HFF-Myc (cell line): ENCODE measurements at places on chromosomes 5 and 9.
A peak's percentile ranks its signal among the peaks of the same experiment; 100 is the strongest.

- no peak for DNase-seq
Measured at GRCh38 chr5:102531506-102531905, 32.7 kb upstream of the SLCO6A1 start.

- no peak for DNase-seq
Measured at GRCh38 chr9:74478606-74479005, 18.5 kb upstream of the RORB start.

DNA sequence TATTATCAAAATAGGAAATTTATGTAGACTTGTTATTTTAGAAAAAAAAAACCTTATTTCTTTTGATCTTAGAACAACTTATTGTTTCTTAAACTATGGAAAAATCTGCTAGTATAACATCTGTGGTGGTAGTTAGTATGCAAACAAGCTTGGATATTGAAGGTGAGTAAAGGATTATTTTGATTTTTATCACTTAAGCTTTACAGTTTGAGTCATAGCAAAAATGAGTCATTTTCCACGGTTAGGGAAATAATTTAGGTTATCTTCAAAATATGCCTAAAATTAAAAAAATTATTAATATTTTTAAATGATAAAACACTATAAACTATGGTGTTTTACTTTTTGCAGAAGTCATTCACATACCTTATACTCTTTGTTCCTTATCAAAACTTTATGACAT lies 107.2 kb upstream of the DHFR start:
- no peak for DNase-seq

DNA sequence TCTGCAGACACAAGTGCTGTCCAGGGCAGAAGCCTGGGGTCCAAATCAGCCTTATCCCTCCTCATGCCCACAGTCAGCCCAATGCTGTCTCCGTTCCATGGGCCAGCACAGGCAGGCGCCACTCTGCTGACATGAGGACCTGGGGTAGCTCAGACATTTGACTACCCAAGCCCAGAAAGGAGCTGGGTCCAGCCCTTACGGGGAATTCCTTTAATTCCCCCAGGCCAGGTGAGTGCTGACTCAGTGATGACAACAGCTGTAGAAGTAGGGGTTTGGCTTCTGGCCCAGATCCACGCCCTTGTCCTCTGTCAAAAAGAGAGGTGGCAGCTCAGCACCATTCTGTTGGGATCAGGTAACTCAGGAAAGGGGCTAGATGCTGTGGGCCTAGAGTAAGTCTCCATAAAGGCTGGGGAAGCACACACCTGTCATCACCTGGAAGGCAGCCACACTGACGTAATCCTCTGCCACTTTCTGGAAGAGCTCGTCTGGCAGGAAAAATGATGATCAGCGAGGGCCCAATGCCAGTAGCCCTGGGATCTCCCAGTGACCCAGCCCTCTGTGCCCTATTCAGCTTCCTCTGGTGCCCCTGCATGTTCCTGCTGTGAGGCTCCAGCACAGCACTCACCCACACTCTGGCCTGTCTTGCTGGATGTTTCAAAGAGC lies 1.9 kb downstream of the RAB24 start:
- DNase-seq = no peak

- no peak for DNase-seq
Measured at GRCh38 chr5:1246711-1247431, 21.7 kb downstream of the SLC6A18 start.

- DNase-seq = no peak
Measured at GRCh38 chr5:179051784-179052183, 8.4 kb upstream of the ZNF354C start.

GRCh38 chr9:72728031-72728770 lies 206.8 kb downstream of the TMC1 start:
- no peak for DNase-seq

DNA sequence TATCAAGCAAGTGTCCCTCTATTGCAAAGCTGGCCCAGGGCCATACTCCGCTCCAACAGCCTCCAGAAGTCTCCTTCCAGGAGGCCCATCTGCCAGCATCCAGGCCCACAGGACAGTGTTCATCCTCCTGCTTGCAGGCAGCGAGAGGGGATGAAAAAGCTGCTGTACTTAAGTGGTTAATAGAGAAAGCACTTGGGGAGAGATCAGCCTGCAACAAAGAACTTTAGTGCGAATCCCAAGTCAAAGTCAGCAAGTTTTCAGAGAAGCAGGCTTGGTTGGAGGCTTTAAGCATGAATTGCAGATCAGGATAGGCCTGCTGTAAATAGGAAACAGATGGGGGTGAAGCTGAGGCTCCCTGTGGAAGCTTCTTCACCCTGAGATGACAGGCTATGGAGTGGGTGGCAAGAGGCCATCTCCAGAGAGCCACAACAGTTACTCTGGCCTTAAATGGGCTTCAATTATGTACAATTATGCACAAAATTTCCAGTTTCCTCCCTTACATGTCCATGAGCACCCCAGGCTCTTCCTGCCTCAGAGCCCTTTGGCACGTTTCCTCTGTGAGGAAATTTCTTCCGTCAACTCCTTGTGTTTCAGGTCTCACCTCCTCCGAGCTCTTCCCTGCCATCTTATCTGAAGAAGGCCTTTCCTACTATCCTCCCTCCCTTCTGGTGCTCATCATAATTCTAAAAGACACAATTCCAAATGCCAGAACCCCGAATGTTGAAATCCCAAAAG lies 98.0 kb upstream of the NR3C1 start:
- no peak for DNase-seq

DNA sequence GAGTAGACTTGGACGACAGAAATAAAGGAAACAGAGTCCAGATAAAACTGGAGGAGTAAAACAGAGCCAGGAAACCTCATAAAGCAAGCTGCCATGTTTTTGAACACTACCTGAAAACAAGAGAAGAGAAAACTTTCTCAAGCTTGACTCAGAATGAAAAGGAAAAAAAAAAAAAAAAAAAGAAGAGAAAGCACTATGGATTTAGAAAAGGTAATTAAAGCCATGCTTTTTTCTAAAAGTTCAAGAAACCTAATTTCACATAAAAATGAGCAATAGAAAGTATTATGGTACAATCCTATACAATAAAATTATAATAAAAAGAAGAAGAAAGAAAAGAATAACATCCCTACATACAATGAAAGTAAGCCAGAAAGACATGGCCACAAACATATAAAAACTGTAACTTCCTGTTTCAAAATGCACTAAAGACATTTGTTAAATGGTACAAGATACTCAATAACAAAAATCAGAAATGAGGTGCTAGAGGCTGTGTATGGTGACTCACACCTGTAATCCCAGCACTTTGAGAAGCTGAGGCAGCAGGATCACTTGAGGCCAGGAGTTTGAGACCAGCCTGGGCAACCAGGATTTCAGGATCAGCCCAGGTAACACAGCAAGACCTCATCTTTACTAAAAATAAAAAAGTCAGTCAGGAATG lies 129.5 kb downstream of the SIL1 start:
- DNase-seq = no peak

DNA sequence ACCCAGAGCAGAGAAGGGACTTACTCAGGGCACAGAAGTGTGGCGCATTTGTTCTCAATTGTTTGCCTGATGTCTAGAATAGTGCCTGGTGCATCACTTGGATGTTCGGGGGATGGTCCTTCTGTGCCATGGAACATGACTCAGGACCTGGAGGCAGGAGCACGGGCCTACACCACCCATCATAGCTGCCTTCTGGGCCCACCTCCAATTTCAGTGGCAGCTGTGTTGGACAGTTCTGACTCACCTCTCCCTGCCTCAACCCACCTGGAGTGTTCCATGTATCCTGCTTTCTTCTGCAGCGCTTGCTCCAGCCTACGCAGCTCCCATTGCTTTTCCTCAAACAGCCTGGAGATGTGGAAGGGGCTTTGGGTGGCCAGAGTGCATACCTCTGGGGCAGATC lies 12.5 kb upstream of the CXCL14 start:
- no peak for DNase-seq

- peak; percentile 90 for DNase-seq
Measured at GRCh38 chr9:33161011-33161588, 6.0 kb downstream of the B4GALT1 start.

GRCh38 chr5:117623042-117623805 lies 1048.6 kb upstream of the SEMA6A start:
- no peak for DNase-seq

DNA sequence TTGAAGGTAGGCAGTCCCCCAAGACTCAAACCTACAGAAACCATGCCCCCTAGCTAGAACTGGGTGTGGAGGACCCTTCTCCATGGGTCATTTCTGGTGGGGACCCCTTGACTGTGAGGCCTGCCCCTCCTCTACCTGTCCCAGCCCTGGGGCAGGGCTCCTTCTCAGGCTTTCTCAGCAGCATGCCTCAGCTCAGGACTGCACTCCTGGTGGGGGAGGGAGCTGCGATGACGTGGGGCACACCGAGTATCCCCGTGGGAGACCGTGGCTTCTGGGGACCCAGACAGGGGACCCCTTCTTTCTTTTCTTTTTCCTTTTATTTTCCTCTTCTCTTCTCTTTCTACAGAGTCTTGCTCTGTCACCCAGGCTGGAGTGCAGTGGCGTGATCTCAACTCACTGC lies 27.0 kb upstream of the PITX1 start:
- DNase-seq = no peak

DNA sequence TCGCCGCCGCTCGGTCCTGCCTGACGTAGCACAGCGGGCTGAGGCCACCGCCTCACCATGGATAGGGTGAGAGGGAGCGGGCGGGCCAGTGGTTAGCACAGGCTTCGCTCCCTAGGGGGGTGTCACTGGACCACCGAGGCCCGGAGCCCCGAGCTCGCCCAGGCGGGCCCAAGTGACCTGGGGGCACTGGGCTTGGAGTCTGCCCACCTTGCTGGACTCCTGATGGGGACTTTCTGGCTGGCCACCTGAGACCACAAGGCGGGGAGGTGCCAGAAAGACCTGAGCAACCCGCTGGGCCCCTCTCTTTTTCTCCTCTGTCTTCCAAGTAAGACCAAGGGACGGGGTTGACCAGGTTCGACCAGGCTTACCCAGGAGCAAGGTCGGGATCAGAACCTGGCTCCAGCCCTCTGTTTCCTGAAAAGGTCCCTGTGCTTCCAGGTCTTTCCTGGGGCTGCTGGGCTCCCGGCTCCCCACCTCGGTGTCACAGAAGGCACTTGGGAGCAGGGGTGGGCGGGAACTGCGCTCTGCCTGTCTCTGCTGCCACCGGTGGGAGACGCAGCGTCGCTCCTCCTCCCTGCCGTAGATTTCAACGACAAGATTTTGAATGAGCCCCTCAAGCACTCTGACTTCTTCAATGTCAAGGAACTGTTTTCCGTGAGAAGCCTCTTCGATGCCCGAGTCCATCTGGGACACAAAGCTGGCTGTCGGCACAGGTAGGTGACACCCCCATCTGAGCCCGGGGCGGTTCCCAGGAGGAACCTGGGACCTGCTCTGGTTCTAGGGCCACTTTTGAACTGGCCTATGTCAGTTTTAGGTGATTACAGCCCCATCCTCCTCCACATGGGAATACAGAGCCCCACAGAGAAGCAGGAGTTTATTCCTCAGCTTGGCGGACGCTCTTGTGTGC lies 1.0 kb downstream of the MRPS2 start:
- no peak for DNase-seq

DNA sequence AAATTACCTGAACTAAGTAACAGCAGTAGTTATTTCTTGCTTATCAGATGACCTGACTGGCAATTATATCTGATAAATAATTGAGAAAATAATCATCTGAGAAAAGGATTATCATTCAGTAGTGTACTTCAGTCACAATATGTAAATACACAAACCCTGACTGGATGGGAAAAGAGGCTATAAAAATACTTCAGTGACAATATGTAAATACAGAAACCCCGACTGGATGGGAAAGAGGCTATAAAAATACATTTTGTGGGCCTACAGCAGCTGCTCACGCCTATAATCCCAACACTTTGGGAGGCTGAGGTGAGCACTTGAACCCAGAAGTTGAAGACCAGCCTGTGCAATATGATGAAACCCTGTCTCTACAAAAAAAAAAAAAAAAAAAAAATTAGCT lies 11.1 kb downstream of the UBAP2 start:
- DNase-seq = no peak

- no peak for DNase-seq
Measured at GRCh38 chr9:116837018-116837989, 150.2 kb downstream of the TRIM32 start.

DNA sequence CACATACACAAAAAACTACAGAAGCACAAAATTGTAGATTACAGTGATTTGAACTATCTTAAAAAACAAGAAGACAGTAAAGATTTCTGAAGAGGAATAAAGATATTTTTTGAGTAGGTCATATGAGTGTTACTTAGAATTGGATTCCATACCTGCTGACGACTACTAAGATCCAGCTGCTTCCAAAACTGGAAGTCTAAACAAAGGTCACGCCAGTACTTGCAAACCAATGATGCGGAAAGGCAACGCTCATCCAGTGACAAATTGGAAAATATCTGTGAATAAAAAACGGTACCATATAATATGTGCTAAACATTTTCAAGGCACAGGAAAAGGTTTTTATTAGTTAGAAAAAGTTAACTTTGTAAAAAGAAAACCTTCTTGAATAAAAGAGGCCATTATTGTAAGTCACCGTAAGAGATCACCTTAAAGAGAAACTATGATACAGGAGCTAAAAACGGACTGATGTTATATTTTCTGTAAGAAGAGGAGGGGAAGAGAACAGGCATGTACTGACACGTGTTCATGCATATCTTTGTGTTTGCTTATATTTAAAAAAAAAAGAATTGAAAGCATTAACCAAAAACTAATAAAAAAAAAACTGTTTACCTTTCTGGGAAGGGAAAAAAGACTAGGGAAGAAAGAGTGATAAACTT lies 14.1 kb downstream of the FBXL17 start:
- DNase-seq = no peak
